ENCODE measurements at places on chromosomes 4 and X.

GRCh38 chrX:97330151-97330550 is 446.4 kb downstream of the RPA4 start:
- no peak for DNase-seq

GRCh38 chrX:109635146-109635545 is 10.2 kb upstream of the KCNE5 start:
- no peak for DNase-seq

- DNase-seq: no peak
These were observed 1257.2 kb downstream of the ADGRL3 start for GRCh38 chr4:62457356-62457755.

GRCh38 chrX:134619838-134620237 is 38.4 kb downstream of the PLAC1 start:
- no peak for DNase-seq
